ENCODE measurements at places on chromosomes 13 and 19. TPM values are rescaled to one million over a fixed set of nuclear protein-coding genes. Genes with fewer than 3 reads are reported as not detected.

DNA sequence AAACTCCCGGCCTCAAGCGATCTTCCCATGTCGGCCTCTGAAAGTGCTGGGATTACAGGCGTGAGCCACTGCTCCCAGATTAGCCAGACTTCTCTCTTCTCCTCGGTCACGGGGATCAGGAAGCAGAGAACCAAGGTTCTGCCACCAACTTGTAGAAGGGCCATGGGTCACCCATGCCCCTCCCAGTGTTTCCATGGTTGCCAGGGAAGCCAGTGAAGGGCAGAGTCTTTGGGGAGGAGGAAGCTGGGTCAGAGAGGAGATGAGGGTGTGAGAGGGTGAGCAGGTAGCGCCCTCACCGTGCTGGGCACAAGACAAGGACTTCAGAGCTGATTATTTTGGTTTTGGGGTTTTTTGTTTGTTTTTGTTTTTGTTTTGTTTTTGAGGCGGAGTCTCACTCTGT, 77.1 kb downstream of the GNG7 start:
- no peak overlapping the region for H3K27ac ChIP-seq
- H3K4me1 ChIP-seq: no peaks in the 10 kb centered on the region
- no peak for DNase-seq
- H3K27me3 ChIP-seq: no peaks in the 10 kb centered on the region
- H3K36me3 ChIP-seq: no peaks in the 10 kb centered on the region

GRCh38 chr19:6787393-6787792, 14.9 kb downstream of the VAV1 start:
- H3K27me3 ChIP-seq: no peaks in the 10 kb centered on the region
- H3K36me3 ChIP-seq: no peaks in the 10 kb centered on the region
- H3K27ac ChIP-seq: no peak overlapping the region

DNA sequence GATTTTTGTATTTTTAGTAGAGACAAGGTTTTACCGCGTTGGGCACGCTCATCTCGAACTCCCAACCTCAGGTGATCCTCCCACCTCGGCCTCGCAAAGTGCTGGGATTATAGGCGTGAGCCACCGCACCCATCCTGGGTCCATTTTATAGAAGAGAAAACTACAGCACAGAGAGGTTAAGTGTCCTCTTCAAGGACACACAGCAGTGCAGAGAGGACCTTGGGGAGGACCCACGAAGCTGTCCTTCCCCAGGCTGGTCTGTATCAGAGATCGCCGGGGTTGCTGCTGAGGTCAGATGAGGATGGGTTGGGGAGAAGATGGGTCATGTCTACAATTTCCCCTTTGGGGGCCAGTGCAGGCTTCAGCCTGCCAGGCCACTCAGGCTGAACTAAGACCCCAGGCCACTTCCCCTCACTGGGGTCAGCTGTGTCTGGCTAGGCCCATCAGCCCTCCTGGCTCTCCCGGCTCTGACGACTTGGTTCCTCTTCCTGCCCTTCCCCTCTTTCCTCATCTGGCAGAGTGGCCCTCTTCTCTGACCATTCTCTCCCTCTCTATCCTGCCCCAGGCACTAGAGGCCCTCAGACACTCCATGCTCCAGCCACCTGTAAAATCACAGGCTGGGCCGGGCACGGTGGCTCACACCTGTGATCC, 9.6 kb downstream of the MYO1F start:
- no peak overlapping the region for H3K27ac ChIP-seq
- no peaks in the 10 kb centered on the region for H3K4me1 ChIP-seq
- no peak for DNase-seq

DNA sequence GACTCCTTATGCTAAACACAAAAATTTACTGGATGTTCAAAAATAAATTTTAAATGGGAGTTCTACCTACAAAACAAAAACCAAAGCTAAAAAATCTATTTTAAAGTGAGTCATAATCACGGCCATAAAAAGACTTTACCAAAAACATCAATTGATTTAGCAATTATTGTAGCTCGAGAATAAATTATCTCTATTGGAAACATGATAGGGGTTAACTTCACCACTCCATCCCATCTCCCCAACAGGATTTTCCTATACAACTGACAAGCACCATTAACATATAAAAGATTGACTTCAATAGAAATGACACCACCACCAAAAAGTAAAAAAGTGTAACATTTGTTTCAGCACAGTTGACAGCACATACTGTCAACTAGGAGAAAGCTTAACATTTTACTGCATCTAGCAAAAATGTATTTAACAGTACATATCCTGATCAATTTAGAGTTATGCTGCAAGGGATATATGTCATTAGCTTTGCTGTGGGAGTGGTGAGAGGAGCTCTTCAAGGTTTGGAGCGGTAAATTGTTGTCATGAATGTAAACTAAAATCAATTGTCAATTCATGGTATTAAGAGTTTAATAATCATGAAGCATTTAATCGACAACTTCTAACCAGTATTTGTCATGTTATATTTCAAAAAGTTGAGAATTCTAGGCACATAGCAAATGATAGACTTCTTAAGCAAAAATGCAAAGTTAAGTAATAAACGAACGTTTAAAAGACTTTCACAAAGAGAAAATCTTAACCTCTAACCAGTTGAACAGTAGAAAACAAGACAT, 3.8 kb downstream of the UBL3 start:
- H3K4me3 ChIP-seq: peak overlapping the region; percentile 92
- H3K4me1 ChIP-seq: peaks cover 27% of the 10 kb centered on the region
- H3K27ac ChIP-seq: peak overlapping the region; percentile 96
- H3K36me3 ChIP-seq: no peaks in the 10 kb centered on the region
- H3K27me3 ChIP-seq: no peaks in the 10 kb centered on the region

DNA sequence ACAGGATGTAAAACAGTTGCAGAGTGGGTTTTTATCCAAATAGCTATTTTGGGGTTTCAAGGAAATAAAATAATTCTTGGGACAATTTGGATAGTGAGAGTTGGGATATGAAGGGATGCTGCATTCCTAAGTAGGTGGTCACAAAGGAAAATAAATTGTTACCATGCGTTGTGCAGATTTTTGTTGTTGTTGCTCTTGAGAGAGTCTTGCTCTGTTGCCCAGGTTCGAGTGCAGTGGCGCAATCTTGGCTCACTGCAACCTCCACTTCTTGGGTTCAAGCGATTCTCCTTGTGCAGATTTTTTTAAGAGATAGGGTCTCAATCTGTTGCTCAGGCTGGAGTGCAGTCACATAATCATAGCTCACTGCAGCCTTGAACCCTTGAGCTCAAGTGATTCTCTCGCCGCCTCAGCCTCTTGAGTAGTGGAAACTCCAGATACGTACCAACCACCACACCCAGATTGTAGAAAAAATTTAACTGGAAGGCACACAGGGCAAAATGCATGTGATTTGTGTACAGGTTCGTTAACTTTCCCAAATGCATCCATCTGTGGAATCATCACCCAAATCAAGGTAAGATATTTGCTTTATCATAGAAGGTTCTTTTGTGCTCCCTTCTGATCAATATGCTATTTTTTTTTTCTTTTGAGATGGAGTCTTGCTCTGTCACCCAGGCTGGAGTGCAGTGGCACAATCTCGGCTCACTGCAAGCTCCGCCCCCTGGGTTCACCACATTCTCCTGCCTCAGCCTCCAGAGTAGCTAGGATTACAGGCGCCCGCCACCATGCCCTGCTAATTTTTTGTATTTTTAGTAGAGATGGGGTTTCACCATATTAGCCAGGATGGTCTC, 16.0 kb downstream of the SLC1A5 start:
- H3K36me3 ChIP-seq: peaks cover 8% of the 10 kb centered on the region
- H3K4me3 ChIP-seq: no peak overlapping the region
- DNase-seq: no peak
- H3K27ac ChIP-seq: no peak overlapping the region

TLE5 gene
- 539 TPM for polyA plus RNA-seq

MIA gene
- 2.2 TPM for polyA plus RNA-seq

PTH2 gene
- not detected for polyA plus RNA-seq

KLK4 gene
- polyA plus RNA-seq: not detected

MAP1S gene
- 22.1 TPM for polyA plus RNA-seq

All from pancreas (tissue), 10 donors.